Calu3 (cell line): ENCODE measurements at places on chromosomes 4 and X.

GRCh38 chr4:11719879-11720278, 291.2 kb upstream of the HS3ST1 start:
- peak; percentile 34 for DNase-seq

GRCh38 chr4:184728858-184729257, 5.0 kb downstream of the CENPU start:
- peak; percentile 14 for DNase-seq

DNA sequence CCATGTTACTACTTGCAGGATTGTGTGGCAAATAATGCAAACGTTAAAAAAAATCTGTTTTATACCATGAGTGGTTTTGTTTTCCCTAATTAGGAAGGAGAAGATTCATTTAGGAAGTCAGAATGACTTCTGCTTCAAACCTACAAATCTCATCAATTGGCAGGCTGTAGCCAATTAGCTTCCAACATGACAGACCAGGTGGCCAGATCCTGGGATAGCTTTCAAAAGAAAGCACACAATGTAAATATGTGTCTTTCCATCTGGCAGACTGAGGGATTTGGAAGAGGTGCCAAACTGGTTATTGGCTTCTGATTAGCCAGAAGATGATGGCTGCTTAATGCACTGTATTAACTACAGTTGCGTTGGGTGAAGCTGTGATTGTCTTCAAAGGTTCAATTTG, 432.8 kb downstream of the ANKRD50 start:
- no peak for DNase-seq

- DNase-seq, result no peak
Measured at GRCh38 chr4:7418131-7418943, 16.4 kb downstream of the PSAPL1 start.
